MCF 10A (cell line): ENCODE measurements at places on chromosomes 2 and 18.

GRCh38 chr2:148996805-148997204, 41.7 kb upstream of the LYPD6B start:
- DNase-seq, result no peak

GRCh38 chr2:225037415-225038230, 4.6 kb downstream of the DOCK10 start:
- DNase-seq, result no peak

DNA sequence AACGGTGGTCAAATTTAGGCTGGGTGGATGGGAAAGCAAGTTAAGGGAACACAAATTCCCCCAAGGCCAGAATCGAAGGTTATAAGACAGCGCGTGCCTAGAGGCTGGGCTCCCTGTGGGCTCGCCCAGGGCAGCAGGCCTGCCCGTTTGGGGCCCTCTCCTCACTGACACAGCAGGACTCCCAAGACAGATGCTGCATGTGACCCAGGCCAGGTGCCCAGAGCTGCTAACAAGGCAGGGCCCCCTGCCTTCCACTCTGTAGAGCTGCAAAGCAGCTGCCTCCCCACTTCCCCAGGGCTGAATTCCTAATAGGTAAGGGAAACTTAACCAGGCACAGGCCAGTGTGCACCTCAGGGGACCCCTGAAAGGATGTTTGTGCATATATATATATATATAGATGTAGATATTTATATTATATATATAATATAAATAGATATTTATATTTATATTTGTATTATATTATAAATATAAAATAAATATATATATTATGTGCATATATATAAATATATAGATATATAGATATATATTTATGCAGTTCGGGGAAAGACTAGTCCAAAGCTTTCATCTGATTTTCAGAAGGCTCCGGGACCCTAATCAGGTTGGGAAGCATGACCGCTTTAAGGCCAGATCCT, 43.7 kb downstream of the TMEM37 start:
- no peak for DNase-seq

DNA sequence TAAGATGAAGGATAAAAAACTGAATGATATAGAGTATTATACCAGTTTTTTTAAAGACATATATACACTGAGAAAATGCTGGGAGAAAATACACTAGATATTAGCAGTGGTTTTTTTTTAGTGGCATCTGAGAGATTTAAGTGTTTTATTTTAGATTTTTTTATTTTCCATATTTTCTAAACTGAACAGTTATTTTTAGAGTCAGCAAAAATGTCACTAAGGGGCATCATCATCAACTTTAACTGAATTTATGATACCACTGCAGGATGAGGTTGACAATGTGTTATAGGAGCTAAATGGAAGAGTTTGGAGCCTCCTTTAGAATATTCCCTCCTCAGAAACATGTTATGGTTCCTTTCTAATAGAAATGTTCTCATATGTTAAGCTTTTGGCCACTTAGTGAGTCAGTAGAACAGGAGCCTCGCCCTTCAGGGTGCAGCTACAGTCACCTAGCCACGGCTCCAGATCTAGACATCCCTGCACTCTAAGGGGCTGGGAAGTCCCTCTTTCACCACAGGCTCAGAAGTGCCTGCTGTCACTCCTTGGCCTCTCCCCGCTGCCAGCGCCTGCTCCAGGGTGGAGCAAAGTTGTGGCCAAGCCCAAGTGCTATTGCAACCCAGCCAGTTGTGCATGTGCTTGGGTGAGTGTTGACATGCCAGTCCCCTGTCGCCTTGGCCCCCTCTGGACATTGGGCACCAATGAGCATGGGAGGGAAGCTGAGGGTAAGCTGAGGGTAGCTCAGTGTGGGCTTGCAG, 210.7 kb upstream of the RASGRP3 start:
- DNase-seq, result no peak

DNA sequence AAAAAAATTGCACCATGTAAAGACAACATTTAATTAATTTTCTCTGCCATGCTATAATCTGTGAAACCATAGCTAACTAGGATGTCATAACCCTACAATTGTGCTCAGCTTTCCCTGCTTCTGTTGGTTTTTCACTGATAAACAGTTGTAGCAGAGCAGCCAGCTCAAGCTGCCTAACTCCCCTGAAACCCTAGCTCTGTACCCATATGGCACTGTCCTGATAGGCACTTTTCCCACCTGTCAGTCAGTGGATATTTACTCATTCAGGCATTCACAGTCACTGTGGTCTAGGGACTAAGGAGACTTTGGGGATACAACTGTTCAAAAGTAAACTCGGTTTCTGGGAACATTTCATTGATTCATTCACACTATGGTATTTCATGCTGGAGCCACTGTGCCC, 407.0 kb downstream of the DSEL start:
- DNase-seq, result no peak

DNA sequence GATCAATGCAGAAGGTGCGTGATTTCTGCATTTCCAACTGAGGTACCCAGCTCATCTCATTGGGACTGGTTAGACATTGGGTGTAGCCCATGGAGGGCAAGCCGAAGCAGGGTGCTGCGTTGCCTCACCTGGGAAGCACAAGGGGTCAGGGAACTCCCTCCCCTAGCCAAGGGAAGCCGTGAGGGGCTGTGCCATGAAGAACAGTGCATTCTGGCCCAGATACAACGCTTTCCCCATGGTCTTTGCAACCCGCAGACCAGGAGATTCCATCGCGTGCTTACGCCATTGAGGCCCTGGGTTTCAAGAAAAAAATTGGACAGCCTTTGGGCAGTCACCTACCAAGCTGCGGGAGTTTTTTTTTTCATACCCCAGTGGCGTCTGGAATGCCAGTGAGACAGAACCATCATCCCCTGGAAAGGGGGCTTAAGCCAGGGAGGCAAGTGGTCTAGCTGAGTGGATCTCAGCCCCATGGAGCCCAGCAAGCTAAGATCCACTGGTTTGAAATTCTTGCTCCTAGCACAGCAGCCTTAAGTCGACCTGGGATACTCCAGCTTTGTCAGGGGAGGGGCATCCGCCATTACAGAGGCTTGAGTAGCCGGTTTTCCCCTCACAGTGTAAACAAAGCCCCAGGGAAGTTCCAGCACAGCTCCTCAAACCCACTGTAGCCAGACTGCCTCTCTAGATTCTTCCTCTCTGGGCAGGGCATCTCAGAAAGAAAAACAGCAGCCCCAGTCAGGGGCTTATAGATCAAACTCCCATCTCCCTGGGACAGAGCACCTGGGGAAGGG, 21.7 kb downstream of the TFPI start:
- no peak for DNase-seq

DNA sequence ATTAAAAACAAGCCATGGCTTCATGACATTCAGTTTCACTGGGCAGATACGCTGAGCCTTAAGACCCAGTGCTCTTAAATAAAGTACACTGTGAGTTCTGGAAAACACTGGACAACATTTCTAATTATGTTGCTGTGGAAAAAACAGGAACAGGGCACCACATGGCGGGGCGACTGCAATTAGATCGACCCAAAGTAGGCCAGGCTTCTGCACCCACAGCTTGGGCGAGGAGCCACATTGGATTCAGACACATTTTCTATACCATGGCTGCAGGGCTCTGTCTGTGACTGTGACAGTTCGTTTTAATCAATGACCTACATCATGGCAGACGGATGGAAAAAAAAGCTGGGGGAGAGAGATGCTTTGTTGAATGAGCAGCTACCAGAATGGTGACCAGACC, 227.2 kb upstream of the HS6ST1 start:
- DNase-seq, result no peak

- peak; percentile 13 for DNase-seq
These were observed 281.1 kb upstream of the MGAT5 start for GRCh38 chr2:133972786-133973185.
